ENCODE measurements at places on chromosomes 12 and 14. TPM values are rescaled to one million over a fixed set of nuclear protein-coding genes. Genes with fewer than 3 reads are reported as not detected.

The TSHR gene
- total RNA-seq, result 0.31 TPM

- no peak for DNase-seq
Observed at GRCh38 chr12:66550626-66551025, 128.2 kb downstream of the GRIP1 start.

The WSB2 gene
- 55.3 TPM for total RNA-seq

DNA sequence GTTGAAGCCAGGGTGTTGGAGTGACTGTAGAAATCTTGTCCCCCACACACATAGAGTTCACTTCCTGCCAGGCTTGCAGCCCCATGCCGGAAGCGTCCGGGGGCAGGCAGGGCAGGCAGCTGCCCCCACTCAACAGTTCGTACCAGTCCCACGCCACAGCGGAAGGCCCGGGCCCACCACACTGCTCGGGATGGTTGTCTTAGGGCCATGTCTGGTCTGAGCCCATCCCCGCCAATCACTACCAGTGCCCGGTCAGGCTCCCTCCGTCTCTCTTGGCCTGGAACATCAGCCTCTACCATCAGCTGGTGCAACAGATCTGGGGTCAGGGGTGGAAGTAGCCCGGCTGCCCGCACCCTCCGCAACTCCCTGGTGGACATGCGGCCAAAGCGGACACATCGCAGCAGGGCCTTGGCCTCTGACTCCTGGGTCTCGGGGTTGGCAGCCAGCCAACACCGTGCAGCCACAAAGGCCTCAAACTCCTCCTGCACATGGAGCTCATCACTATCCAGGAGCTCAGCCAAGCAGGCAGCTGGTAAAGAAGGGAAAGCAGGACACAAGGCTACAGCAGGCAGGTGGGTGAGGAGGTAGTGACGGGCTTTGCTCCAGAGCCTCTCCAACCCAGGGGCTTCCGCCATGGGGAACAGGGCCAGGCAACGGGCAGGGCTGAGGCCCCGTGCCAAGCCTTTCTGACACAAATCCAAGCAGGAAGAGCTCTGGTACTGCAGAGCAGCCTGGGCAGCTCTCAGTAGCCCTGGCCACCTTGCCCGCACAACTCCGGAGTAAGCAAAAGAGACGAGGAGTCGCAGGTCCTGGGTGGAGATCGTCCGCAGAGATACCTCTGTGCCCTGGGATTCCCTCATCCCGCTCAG lies 5.9 kb downstream of the KLHL33 start:
- DNase-seq, result peak; percentile 16

The CEBPE gene
- total RNA-seq, result 0.13 TPM

DNA sequence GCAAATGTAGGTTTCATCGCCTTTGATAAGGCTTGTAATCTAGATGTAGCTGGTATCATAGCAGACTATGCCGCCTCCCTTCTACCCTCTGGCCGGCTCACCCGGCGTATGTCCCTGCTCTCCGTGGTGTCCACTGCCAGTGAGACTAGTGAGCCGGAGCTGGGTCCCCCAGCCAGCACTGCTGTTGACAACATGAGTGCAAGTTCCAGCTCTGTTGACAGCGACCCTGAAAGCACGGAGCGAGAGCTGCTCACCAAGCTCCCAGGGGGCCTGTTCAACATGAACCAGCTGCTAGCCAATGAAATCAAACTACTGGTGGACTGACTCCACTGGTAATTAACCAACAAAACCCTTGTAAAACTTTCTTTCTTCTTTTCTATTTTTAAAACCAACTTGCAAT lies 49.0 kb upstream of the A2ML1 start:
- DNase-seq, result no peak

GRCh38 chr12:24591079-24591626 lies 357.7 kb downstream of the BCAT1 start:
- DNase-seq, result no peak
